ENCODE measurements at places on chromosomes 16 and 17.

DNA sequence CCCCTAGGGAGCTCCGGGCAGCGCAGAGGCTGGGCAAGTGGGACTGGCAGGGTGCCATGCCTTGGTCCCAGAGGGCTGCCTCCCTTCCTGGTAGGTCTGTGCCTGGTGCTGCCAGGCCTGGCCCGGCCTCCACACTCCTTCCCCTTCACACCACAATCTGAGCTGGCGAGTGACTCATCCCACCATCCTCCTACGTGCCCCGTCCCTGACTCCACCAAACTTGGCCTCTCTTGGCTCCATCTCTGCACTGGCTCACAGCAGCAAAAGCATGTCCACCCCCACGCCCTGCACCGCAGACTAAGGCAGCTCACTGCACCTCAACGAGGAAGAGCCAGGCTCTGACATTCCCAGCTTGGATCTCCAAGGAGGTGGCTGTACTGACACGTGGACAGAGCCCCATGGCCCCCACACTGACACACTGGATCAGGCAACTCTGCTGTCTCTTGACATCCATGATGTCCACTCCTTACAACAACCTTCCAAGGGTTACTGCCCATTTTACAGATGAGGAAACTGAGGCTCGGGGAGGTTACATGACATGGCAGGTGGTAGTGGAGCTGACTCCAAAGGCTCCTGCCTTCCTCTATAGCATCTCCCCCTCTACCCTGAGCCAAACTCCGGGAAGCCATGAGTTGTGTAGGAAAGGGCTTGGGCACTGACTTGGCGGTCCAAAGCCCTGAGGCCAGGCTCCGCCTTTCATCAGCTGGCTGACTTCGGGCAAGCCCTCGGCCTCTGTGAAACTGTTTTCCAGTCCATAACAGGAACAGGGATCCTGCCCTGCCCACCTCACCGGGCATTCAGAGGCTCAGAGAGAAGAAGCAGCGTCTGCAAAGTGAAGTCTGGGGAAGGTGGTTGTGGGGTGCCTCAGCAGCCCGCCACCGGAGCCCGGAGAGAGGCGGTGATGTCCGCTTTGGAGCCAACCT is 20.1 kb upstream of the KRT19 start:
- peak; percentile 53 for DNase-seq

- no peak for DNase-seq
Measured at GRCh38 chr16:11049396-11050059, 105.2 kb downstream of the CLEC16A start.

- no peak for DNase-seq
Measured at GRCh38 chr16:74026373-74027281, 270.0 kb upstream of the PSMD7 start.

DNA sequence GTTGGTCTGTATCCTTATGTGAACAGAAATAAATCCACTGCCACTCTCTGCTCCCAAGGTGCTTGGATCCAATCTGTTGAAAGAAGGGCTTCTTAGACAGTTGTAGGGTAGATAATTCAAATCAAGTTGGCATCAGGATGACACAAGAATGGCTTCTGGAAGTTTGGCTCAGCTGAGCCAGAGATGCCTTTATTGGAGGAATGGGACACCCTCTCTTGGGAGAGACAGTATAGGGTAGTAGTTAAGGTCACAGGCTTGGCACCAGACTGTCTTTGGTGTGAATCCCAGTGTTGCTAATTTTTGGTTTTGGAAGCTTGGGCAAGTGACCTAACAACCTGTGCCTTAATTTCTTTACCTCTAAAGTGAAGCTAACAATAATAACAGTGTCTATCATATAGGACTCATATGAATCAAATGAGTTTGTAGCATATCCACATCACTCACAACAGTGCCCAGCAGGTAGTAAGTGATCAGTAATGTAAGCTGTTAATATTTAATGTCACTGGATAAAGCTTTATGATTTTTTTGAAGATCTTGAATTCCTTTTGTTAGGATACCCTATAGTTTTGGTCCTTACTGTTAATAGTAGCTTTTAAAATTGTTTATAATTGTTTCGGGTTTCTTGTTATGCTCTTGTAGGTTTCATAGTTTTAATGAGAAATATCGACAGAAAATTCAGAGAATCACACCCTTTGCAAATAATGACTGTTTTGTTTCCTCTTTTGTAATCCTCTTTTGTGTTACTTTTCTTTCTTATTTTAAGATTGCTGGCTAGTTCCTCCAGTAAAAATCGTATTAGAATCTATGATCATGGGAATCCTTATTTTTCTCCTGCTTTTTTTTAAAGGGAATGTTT is 19.1 kb downstream of the ZNRF1 start:
- no peak for DNase-seq

GRCh38 chr17:79595921-79596320 is 14.9 kb downstream of the RBFOX3 start:
- DNase-seq = no peak

GRCh38 chr17:29581583-29582253 is 7.7 kb downstream of the GIT1 start:
- no peak for DNase-seq

- no peak for DNase-seq
Measured at GRCh38 chr17:59492091-59492451, 73.3 kb upstream of the DHX40 start.

DNA sequence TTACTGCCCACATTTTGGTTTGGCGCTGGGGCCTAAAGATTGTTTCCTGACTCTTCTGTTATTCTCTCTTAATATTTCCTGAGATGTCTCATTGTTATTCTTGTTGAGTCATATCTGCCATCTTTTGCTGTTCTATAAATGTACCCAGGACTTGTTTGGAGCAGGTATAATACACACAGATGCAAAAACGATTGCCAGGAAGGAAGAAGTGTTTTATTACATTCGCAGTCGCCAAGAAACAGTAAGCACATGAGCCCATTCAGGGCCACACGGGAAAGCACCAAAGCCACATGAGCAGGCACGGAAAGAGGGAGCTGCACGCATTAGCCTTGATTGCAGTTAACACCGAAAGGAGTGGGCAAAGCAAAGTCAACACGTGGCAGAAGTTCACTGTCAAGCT is 70.2 kb downstream of the ARHGAP44 start:
- DNase-seq = no peak

- DNase-seq = no peak
Measured at GRCh38 chr16:82728901-82729300, 102.1 kb downstream of the CDH13 start.

GRCh38 chr17:80640366-80641084 is 95.9 kb downstream of the RPTOR start:
- DNase-seq = no peak

DNA sequence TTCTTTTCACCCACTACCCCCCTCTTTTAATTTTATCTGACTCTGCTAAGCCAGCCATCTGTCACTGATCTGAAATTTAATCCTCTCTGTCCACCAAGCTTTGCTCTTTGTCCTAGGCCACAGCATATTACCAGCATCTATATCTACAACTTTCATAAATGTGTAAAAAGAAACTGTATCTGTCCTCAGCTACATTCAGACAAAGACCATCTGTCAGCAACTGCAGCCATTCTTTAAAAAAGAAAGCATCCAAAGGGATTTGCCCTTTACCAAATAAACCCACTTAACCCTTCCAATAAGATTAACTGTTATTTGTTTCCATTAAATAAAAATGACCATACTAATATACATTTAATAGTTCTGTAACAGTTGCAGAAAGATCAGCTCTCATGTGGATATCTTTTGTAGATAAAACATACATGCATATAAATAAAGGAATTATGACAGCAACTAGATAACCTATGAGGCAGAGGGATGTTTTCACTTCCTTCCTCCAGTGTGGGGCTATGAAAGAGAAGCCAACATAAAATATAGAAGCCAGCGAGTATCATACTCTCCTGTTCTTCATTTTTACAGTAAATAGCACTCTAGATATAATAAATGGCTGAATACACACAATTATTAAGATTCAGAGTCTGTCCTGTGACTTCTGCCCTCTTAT is 602.5 kb upstream of the SALL1 start:
- DNase-seq = no peak

- DNase-seq = no peak
Measured at GRCh38 chr16:57892447-57893096, 78.4 kb downstream of the CNGB1 start.

DNA sequence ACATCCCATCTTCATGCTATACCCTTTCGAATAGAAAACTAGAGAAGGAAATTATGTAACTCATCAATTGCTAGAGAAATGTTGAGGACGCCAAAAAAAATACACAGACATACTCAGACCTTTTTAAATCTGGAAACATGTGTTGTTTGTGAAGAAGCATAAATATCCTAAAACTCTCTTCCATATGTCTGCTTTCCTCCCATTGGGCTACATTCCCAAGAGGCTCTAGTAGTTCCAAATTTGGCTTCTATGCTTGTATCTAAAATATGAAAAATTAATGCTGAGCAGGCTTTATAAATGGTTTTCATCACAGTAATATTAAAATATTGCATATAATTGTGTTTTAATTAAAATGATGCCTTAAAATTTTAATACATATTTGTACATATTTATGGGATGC is 297.9 kb upstream of the PSMD7 start:
- no peak for DNase-seq

DNA sequence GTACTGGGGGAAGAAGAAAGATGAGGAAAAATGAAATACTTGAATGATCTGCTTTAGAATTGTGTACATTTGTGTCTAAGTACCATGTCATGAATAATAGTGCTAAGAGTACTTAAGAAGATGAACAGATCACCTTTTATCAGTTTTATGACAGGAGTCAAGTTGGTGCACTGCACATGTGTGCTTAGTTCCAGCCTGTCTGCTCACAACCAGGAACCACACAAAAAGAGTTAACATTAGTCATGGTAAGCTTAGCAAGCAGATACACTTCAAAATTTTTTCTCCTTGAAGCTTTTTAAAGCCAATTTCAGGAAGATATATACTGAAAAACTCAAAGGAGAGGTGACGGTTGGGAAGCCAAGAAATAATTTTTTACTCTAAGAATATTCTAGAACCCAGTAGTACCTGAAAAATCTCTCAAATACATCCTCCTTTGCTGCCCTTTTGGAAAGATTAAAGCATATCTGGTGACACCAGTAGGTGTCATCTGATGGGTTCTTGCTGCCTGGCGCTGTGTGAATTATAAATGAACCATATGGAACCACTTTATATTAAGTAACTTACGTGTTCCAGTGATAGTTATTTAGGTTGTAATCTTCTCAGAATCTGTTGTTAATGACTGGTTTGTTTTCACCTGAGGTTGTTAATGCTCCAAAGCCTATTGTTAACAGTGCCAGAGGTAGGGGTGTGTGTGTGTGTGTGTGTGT is 93.4 kb downstream of the MSI2 start:
- DNase-seq = no peak

GRCh38 chr17:19539841-19540311 is 6.2 kb downstream of the SLC47A1 start:
- no peak for DNase-seq

GRCh38 chr17:76270127-76270592 is 5.0 kb downstream of the UBALD2 start:
- no peak for DNase-seq

DNA sequence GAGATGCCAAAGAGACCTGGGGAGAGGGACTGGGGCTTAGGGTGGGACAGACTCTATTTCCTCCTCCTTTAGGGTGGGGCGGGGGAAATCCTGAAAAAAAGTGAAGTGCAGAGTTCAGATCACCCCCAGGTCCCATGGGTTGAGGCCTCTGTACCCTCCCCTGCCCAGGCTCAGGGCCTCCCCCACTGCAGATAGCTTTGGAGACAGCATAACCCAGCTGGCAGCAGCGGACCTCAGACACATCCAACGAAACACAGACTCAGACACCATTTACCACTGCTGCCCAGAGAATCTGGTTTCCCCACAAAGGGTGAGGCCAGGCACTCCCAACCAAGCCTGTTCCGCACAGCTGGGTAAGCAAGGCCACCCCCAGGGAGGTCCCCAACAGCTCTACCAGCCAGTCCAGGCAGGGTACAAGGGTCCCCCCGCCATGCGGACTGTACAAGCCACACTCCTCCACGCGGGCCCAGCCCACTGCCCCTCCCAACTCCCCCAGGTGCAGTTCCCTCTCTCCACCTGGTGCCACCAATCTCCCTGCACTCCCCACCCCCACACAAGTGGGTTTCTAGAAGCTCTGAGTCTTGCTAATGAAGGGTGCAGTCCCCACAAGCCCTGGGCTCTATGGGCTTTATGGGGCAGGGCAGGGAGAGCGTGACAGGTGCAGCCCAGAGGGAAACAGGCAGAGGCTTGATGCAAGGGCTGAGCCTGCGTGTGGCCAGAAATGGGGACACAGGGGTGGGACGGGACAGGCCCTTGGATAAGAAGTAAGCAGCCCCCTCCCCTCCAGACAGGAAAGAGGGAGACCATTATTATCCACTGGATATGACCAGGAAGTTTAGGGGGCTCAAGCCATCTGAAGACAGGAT is 8.9 kb downstream of the RHBDF2 start:
- DNase-seq = peak; percentile 80

GRCh38 chr17:55171634-55172328 is 93.0 kb upstream of the HLF start:
- no peak for DNase-seq

- no peak for DNase-seq
Measured at GRCh38 chr16:80973991-80974390, 32.7 kb downstream of the CMC2 start.

- no peak for DNase-seq
Measured at GRCh38 chr17:67040652-67041051, 3.7 kb upstream of the CACNG1 start.

DNA sequence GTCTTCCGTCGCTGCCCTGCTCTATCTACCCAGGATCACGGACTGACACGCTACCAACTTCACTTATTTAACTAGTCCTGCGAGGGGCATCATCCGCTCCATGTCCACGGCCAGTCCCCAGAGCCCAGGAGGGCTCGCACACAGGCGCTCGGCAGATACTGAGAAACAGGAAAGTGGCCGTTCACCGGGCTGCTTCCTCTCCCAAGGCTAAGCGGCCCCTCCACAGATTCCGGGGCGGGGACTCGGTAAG is 388 bp downstream of the OXLD1 start:
- no peak for DNase-seq

DNA sequence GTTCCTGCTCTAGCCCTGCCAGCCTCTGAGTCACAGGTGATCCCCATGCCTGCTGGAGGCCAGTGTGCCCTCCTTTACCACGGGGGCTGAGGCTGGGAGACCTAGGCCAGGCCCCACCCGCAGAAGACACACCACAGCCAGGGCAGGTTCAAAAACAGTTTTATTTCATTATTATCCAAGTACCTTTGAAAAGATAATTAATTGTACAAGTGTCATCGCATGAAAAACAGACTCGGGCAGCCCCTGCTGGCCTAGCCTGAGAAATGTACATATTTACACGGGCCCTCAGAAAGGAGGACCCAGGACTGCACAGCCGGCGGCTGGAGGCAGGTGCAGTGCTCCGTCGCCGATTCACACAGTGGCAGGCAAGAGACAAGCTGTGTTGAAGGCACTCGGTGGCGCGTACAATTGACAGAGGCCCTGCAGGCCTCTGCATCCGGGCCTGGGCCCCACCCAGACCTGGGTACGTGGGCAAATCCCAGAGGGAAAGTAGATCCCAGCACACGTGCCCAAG is 4.4 kb downstream of the PDIA2 start:
- DNase-seq = no peak
